ENCODE measurements at places on chromosomes 7 and 10.

DNA sequence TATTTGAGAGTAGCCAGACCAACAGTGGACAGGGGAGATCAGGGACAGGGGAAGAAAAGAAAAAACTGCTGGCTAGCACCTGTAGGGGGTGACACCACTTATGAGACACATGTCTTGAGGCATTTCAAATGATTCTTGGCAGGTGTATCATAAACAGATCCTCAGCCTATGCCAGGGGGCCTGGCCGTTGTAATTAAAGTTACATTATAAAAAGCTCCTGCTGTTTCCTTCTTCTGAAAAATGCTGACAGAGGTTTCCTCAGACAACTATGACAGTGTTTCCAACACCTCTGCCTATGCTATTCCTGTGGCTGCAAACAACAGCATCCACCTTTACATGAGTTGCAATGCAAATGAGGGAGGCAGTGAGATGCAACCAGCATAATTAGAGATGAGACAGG lies 281.0 kb upstream of the PTER start:
- no peak for DNase-seq

DNA sequence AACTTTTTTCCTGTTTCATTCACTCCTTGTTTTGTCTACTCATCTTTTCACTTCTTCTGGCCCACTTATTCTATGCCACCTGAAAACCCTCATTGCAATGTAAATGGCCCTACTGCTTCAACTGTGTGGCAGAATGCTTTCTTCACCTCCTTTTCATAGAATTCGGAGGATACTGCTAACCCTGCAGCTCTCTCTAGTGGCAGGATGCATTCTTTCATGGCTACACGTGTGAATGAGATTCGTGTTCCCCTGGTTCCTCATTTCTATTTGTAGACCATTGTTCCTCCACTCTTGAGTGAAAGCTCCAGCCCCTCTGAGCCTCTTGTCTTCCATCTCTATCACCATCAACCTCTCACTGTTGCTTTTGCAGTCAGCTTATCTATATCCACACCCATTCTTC lies 20.9 kb upstream of the CYP26C1 start:
- DNase-seq, result no peak

- no peak for DNase-seq
Observed at GRCh38 chr7:149773446-149774236, at the start of gene ZNF467. ZNF467 (minus strand) TSS chr7:149773588; CDS start chr7:149771032, 2,556 bp downstream.

DNA sequence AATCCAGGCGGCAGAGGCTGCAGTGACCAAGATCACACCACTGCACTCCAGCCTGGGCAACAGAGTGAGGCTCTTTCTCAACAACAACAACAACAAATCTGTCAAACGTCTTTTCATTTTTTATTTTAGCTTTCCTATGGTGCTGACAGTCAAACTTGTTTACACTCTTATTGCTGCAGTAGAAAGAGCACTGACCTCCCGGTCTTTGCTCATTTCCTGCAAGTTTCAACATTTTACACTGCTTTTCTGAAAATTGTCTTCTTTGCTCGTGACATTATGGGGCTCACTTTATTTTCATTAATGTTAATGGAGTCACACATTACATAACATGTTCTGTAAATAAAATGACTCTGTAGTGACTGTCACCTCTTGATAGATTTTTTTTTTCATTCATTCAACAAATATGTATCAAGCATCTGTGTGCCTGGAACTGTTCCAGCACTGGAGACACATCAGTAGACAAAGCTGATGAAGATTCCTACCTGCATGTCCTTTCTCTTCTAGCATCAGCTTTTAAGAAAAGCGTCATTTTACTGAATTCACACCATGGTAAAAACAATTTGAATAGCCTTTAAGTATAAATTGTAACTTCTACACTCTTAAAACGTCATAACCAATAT lies 277.3 kb downstream of the CELF2 start:
- no peak for DNase-seq

DNA sequence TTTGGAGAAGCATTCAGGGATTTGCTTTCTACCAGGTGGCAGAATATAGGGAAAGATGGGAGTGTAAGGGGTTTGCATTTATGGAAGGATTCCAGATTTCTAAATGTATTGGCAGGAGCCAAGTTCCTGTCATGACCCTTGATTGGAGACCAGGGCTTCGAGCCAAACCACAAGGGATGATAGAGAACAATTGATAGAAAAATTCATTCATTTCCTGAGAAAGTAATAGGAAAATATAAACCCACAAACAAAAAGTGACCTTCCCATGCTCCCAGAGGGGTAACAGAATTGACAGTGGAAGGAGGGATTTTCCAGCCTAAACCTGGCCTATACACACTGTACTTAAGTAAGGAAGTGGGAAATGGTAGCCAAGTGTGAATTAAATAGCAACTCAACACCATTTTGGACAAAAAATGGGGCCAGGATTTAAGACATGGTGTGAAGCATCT lies 22.4 kb upstream of the IFIT2 start:
- DNase-seq, result peak; percentile 67

Data from foreskin melanocyte (primary cell).